ENCODE measurements at places on chromosomes 5 and 9.

DNA sequence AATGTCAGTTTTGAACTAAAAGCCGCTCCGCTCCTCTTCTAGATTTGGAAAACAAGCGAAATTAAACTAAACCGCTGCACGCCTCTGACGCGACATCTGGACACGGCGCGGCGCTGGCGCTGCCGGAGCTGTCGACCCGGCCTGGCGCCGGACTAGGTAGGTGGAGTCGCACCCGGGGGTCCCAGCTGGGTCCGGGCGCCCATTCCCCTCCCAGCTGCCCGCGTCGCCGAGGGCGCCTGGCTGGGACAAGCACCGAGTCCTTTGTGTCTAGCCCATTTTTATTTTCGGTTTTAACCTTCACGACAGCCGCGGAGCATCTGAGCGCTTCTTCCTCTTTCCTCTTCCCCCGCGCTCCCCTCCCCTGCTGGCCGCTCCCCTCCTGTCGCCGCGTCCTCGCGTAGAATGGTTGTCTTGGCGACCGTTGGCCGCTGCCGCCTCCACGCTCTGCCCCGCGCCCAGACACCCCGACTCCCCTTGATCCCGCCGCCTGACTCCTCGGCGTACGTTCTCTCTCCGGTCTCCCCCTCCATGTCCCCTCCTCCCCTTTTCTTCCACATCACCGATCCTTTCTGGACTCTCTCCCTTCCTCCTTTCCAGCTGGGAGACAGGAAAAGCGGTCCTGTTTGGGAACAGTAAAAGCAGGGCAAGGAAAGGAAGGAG is 545 bp downstream of the CDKN2B-AS1 start:
- peak; percentile 73 for DNase-seq

GRCh38 chr5:82466986-82467561 is 188.9 kb upstream of the RPS23 start:
- peak; percentile 86 for DNase-seq

DNA sequence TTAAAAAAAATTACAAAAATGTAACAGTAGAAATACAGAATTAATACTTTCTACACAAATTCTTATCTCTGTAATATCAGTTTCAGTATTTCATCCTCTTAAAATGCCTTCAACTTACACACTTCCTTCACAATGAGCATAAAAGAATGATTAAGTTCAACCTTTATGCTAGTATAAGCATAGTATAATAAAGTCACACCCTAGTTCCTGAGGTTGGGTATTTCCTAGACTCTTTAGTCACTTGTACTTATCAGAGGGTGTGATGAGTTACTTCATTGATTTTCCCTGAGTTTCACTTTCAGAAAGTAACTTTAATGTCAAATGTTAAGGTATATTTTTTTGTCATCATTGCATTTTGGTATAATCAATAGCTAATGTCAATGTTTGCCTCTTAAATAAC is 302.4 kb downstream of the PDE4D start:
- DNase-seq, result no peak

- peak; percentile 59 for DNase-seq
These were observed 117.0 kb upstream of the GNA14 start for GRCh38 chr9:77764894-77765780.

DNA sequence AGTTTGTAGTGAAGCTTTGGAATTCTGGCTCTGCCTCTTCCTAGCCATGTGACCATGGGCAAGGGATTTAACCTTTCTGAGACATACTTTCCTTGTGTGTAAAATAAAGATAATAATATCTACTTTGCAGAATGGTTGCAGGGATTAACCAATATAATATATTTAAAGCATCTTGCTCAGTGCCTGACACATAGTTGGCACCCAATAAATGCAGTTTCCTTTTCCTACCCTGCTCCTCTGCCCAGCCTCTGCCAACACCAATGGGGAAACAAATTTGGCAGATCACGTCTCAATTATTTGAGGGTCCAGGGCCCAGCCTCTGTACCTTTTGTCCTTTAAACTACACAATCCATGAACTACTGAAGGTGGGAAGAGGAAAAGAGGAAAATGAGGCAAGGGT is 91.1 kb downstream of the NRG2 start:
- no peak for DNase-seq

- no peak for DNase-seq
These were observed 64.5 kb downstream of the DENND1A start for GRCh38 chr9:123865226-123866000.

DNA sequence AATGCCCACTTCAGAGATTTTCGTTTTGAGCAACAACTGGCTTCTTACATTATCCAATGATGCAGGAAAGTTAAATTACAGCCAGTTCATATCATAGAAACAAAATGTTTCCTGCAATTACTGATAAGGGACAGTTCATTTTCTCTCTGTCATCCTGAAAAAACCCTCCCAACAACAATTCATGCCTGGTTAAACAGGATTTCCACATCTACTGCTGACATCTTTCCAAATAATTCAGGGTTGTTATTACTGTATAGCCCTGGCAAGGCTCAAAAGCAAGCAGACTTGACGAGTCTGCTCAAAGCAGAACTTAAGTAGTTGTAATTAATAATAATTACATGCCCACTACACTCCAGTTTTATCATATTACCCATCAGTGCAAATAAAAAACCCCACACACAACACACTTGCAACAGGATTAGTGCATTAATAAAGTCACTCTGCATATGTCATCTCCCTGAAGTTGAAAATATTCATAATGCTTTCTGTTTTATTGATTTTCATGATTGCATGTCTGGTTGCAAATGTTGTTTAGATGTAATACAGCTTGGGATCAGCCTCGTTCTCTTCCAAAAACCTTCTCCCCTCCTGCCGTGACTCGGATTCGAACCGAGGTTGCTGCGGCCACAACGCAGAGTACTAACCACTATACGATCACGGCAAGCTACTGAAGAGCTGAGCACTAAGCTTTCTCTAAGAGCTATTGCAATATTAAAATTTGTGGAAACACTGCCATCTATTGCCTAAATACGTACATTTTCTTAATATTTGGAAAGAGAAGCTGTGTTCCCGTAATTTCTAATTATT is 119.6 kb upstream of the NFIB start:
- peak; percentile 36 for DNase-seq

- no peak for DNase-seq
These were observed 12.7 kb upstream of the DAB2 start for GRCh38 chr5:39437467-39437866.

DNA sequence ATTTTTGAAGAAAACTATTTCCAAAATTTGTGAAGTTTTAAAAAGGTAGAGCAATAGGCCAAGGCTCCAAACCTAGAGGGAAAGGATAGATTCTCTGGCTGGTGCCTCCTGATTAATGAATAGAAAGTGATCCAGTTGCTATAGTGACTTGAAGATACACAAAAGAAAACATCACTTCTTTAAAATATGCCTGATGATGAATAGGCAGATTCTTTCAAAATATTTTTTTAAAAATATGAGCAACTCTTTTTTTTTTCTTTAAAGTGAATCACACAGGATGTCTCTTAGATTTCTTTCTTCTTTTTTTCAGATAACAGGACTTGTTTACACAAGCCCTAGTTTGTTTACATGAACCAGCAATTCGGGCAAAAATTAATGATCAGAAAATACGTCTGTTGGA is 124.4 kb downstream of the RFK start:
- no peak for DNase-seq

DNA sequence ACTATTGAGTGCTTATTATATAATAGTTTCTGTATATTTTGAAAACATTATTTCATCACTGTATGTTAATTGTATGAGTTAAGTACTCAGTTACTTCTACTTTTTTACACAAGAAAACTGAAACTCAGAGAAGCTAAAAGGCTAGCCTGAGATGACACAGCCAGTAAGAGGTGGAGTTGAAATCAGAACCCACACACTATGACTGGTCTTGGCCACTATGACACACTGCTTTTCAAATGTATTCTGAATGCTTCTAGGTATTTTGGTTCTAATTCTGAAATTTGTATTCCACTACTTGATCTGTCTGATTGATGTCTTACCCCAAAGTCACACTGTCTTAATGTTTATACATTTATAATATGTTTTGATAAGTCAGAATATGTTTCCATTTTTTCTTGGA is 181.8 kb downstream of the ZDHHC21 start:
- no peak for DNase-seq

DNA sequence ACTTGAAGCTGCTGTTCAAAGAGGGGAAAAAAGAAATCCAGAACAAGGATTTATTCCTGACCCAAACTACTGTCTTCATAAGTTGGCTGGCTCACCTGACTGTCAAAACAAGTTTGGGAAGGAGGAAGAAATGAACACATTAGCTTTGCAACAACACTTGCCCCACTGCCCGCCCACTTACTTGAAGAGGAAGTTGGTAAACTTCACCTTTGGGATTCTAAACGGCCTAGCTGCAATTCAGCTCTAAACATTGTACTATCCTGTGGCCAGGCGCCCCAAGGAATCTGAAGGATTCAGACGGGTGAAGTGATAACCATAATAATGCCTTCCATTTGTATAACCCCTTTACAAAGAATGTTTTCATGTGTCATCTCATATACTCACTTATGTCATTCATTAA is 199.4 kb downstream of the ARRDC3 start:
- DNase-seq, result no peak

GRCh38 chr5:96256795-96257470 is 176.1 kb downstream of the PCSK1 start:
- peak; percentile 89 for DNase-seq

- DNase-seq, result no peak
These were observed 146.7 kb downstream of the SV2C start for GRCh38 chr5:76229900-76230299.

GRCh38 chr9:135990468-135991429 is 29.6 kb upstream of the UBAC1 start:
- DNase-seq, result peak; percentile 67

- DNase-seq, result no peak
These were observed 2.0 kb downstream of the AK3 start for GRCh38 chr9:4738866-4739586.

DNA sequence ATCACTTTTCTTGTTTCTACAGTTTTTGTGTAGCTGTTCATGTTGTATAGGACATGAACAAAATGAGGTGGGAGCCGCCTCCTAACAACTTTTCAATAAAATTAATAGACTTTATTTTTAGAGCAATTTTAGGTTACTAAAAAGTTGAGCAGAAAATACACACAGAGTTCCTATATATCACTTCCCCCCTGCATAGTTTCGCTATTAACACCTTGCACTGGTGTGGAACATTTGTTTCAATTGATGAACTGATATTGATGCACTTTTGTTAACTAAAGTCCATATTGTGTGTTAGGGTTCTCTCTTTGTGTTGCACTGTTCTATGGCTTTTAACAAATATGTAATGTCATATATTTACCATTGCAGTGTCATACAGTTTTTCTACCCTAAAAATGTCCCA is 47.8 kb upstream of the KCNN2 start:
- no peak for DNase-seq

GRCh38 chr9:32992595-32993238 is 8.7 kb downstream of the APTX start:
- DNase-seq, result peak; percentile 24

DNA sequence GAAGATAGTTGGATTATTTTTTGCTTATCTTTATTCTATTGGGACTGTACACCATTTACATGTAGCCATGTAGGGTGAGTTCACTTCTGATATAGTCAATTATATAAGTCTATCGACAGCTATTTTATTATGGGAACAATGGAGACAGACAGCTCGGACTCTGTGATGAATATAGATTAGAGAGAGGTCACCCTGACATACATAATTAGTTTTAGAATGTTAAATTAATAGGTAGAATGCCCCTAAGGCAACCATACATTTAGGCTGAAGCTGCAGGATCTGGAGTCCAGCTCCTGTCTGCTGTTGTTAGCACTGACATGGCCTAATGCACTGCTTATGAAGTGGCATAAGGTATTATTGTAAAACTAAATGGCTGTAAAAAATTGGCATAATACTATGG is 700.8 kb downstream of the MAT2B start:
- no peak for DNase-seq

DNA sequence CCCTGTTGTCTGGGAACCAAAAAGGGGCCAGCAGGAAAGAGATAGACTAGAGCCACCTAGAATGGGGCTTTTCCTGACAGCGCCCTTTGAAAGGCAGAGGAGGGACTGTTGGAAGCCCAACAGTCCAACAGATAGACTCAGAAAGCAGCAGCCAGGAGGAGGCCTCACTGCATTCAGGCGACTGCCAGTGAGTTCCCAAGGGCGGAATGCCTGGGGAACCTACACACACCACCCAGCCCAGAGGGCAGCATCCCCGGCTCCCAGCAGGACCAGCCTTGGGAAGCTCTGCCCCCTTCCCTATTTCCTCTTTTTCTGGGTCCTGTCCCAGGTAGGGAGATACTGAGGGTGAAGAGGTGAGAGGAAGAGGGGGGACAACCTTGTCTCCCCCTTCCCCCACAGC is 192.4 kb upstream of the KLF4 start:
- no peak for DNase-seq

DNA sequence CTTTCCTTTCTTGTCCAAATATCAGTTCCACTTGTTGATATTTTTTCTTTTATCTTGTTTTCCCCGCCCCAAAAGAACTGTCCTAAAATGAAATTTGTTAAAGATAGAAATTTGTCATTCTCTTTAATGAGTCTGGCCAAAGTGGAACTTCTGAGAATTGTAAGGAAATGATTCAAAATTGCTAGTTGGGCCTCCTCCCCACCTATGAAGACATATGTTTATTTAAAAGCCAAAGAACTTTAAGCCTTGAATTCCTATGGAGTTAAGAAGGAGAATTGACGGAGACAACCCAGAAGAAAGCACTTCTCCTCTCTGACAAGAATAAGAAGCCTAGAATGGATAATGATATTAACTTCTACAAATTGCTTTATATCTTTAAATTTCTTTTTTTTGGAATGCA is 59.1 kb upstream of the ALDH1A1 start:
- no peak for DNase-seq

DNA sequence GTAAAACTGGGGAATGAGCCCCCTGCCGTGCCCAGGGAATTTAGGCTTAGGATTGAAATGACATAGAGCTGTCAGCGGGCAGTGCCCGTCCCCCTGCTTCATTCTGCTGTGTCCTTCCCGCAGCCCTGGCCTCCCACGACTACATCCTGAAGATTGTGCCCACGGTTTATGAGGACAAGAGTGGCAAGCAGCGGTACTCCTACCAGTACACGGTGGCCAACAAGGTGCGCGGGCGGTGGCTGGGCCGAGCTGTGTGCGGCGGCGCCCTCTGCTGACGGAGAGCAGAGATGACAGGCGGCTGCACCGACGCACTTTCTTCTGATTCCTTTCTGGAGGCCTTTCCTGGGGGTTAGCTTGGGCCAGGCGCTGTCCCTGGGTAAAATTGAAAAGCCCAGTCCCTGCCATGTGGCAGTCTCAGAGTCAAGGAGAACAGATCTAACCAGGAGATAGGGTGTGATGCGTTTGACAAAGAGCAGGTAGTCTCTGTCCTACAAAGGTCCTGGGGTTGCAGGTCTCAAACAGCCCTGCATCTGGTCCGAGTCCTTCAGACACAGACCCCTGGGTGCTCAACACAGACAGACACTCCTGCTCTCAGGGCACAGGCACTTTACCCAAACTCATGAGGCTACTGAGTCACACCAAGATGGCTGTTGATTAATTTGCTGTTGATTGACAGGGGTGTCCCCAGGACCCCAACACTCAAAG is 26.8 kb upstream of the RPL26L1 start:
- peak; percentile 87 for DNase-seq

GRCh38 chr9:136748666-136749611 is 614 bp upstream of the LCN6 start:
- DNase-seq, result no peak

- DNase-seq, result peak; percentile 57
These were observed 1.3 kb upstream of the SH3PXD2B start for GRCh38 chr5:172455511-172456061.

GRCh38 chr5:91381774-91382359 is 1.2 kb downstream of the ARRDC3 start:
- peak; percentile 86 for DNase-seq

GRCh38 chr9:127172066-127172707 is 49.8 kb upstream of the ANGPTL2 start:
- no peak for DNase-seq

- no peak for DNase-seq
These were observed 9.9 kb downstream of the MLANA start for GRCh38 chr9:5900622-5901021.
